ENCODE measurements at places on chromosomes 1 and 21.

- DNase-seq: no peak
These were observed 29.7 kb downstream of the MRPL39 start for GRCh38 chr21:25577424-25578055.

GRCh38 chr1:7630378-7630777 lies 140.7 kb upstream of the VAMP3 start:
- DNase-seq: no peak

- DNase-seq: no peak
These were observed 70.3 kb downstream of the TNFSF18 start for GRCh38 chr1:172980456-172980855.

DNA sequence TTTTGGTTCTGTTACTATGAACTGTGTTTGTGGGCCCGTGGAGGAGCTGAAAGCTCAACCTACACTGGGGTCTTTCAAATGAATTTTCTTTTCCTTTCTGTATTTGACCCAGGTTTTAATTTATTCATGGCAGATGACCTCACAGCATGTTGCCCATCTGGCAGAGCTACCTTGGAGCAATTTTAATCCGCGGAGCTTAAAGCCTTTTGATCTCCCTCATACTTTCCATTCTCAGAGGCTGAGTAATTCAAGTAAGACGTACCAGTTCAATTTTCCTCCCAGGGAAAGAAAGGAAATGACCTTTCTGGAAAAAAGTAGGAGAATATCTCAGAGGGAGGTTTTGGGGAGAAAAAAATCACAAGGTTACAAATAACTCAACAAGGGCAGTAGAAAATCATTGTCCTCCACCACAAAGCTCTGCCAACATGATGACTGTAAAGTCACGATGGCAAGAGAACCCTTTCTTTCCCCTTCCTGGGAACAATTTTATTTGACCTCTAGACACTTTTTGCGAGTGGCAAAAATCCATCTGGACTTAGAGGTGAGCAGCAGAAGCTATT lies 21.6 kb upstream of the PCP4 start:
- no peak for DNase-seq

DNA sequence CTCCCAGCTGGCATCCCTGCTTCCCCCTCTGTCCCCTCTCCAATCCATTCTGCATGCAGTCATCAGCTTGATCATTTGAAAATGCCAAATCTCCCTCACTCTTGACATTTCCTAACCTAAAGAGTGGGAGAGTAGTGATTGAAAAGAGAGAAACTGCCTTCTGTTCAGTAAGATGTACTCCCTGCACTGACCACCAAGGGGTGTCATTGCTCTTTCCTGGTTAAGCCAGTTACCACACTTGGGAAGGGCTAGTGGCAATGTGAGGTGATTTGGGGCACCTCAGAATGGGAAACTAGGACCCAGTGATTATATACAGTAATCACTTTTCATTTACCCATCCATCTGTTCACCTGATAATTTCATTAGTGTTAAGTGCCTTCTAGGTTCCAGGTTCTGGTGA lies 6.9 kb upstream of the TMEM269 start:
- no peak for DNase-seq

DNA sequence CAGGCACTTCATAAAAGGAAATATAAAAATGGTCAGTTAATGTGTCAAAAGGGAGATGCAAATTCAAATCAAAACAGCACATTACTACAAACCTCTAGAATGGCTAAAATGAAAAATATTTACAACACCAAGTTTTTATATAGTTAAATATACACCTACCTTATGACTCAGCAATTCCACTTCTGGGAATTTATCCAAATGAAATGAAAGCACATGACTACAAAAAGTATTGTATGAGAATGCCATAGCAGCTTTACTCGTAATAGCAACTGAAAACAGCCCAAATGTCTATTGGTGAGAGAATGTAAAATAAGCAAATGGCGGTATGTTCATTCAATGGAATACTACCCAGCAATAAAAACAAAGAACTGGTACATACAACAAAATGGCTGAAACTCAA lies 175.8 kb upstream of the SPAG17 start:
- no peak for DNase-seq

GRCh38 chr1:201759194-201759815 lies 69.7 kb upstream of the IPO9 start:
- no peak for DNase-seq

DNA sequence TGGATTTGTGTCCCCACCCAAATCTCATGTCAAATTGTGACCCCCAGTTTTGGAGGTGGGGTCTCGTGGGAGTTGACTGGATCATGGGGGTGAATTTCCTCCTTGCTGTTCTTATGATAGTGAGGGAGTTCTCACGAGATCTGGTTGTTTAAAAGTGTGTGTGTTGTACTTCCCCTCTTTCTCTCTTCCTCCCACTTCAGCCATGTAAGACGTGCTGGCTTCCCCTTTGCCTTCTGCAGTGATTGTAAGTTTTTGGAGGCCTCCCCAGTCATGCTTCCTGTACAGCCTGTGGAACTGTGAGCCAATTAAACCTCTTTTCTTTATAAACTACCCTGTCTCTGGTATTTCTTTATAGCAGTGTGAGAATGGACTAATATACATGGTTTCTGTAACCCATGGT lies 64.6 kb downstream of the RHOU start:
- DNase-seq: no peak

DNA sequence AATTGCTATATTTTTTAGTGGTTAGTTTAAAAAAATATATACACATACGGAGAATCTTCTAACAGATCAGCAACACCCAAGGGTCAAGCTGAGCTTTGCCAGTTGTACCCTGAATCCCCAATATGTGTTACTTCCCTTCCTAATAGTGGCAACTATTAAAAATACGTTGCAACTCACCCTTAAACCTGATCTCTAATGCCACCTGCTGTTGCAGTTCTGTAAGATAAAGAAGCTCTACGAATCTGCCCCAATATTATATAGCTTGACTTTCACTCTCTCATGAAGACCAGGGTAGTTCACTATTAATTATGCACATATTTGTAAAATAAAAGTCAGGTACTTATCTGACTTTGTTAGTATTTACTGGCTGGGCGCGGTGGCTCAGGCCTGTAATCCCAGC lies 58.4 kb downstream of the ASH1L start:
- no peak for DNase-seq

GRCh38 chr1:231037585-231038517 lies 2.2 kb downstream of the FAM89A start:
- no peak for DNase-seq

- DNase-seq: no peak
These were observed 88.4 kb upstream of the PROX1 start for GRCh38 chr1:213899413-213899812.

DNA sequence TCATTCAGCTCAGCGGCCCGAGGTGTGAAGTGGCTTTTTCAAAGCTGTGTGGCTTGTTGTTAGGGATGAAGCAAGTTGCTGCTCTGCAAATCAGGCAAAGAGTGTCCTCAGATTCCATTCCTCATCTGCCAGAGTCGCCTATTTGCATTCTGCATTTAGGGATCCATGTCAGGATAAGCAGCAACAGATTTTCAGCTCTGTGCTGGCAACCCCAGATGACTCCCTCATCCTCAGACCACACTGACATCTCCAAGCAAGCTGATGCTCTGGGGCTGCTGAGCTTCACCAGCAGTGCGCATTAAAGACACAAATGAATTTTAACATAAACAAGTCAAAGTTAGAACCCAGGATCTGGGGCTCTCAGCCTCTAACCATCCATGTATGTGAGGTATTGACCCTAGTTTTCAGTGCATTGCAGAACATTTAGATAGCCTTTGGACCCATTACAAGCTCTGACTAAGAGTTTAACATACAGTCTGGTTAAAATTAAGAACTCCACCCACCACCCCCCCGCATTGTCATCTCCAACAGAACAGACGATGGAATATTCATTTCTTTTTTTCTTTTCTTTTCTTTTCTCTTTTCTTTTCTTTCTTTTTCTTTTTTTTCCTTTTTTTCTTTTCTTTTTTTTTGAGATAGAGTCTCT lies 10.9 kb downstream of the CFAP107 start:
- no peak for DNase-seq

DNA sequence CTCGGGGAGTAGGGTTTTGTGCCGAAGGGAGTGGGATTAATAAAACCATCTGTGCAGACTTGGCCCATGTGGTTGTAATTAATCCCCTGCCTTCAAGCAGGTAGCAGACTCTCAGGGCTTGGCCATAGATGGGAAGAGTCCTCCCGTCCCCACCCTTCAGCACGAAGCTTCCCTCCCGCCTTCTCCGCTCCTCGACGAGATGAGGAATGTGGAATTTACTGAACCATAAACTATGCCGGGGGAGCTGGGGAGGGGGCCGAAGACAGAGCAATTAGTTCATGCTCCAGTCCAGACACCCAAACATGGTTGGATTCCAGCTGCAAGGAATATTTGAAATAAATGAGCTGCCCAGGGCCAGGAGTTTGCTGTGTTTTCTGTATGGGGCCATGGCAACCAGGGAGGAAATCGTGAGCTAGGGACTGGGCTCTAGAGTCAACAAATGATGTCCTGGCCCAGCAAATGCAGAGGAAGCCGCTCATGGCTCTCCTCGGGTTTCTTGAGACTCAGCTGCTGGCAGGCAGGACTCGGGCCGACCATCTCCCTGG lies 78.8 kb downstream of the SPSB1 start:
- DNase-seq: no peak

- no peak for DNase-seq
These were observed 47.1 kb downstream of the PHACTR4 start for GRCh38 chr1:28416509-28417194.

DNA sequence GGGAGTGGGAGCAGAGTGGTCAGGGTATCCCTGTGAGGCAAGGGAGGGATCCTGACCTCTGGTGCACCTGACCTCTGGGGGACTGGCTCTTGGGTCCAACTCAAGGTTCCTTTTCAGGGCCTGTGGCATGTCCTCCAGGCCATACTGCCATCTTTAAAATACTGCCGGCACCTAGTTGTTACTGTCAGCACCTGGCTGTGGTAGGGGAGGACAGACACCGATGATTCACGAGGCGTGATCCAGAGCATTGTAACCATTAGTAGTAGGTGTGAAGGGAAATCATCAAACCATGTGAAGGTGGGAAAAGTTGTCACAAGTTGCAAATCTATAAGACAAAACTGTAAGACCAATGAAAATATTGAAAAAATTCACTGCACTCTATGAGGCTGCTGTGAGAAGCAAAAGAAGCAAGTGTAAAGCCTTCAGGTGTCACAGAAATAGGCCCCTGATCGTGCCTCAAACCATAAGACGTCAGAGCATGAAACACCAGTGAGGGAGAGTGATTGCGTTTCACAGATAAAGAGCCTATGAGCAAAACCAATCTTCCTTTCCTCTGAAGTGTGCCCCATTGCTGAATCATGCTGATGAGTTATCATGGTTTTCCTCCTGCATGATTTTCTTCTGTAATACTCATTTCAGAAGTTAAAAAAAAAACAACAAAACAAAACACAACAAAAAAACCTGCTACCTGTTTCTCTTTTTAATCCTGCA lies 55.3 kb downstream of the CDC7 start:
- DNase-seq: no peak

GRCh38 chr1:184781941-184782340 lies 27.3 kb upstream of the EDEM3 start:
- no peak for DNase-seq

GRCh38 chr1:17032741-17033140 lies 21.0 kb upstream of the ATP13A2 start:
- DNase-seq: no peak

GRCh38 chr1:28580722-28581530 lies 11.1 kb upstream of the RAB42 start:
- DNase-seq: no peak

- DNase-seq: no peak
These were observed 135.6 kb upstream of the GJB5 start for GRCh38 chr1:34619256-34619655.

GRCh38 chr1:166740668-166741276 lies 98.5 kb upstream of the POGK start:
- no peak for DNase-seq

GRCh38 chr1:49765034-49765433 lies 258.7 kb downstream of the AGBL4 start:
- no peak for DNase-seq

DNA sequence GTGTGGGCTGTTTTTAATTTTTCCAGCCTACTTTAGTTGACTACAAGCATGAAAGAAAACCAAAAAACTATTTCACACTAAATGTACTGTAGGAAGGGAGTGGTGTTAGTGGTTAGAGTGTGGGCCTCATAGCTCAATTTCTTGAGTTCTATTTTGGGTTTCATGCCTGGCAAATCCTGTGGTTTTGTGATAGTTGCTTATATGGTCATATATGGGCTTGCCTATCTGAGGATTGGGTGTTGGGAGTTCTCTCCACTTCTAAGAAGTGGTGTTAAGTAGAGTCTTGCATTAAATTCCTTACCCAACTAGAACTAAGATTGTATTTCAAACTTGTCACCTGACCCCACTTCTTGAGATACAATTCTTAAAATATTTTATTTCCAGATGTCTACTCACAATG lies 37.8 kb upstream of the COL11A1 start:
- DNase-seq: no peak

DNA sequence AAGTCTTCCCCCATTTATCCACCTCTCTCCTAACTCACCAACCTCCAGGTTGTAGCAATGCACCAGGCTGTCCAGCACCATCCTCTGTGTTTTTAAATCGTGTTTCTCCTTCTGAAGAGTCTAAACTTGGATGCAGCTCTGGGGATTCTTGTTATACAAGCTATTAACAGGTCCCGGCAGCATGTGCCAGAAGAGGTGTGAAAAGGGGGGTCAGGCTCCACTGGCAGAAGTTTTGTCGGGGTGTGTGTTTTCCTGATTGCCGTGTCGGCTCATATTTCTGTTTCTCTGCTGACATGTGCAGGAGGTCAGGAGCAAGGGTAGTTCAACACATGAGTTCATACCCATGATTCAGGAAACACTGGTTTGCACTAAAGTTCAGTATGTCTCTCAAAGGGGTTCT lies 658.6 kb upstream of the CAMK1G start:
- DNase-seq: no peak

- DNase-seq: no peak
These were observed 23.6 kb upstream of the DDX59 start for GRCh38 chr1:200693327-200693726.

DNA sequence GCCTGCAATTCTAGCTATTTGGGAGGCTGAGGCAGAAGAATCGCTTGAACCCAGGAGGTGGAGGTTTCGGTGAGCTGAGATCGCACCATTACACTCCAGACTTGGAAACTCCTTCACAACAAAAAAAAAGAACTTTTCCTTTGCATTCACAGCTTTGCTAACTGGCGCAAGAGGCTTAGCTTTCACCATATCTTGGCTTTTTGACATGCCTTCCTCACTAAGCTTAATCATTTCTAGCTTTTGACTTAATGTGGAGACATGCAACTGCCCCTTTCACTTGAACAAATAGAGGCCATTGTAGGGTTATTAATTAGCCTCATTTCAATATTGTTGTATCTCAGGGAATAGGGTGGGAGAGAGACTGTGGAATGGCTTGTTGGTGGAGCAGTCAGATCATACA lies 8.7 kb downstream of the KPNA6 start:
- DNase-seq: no peak

GRCh38 chr21:44054710-44055109 lies 42.6 kb downstream of the TRAPPC10 start:
- DNase-seq: no peak
